ENCODE measurements at places on chromosomes 5 and 9.

DNA sequence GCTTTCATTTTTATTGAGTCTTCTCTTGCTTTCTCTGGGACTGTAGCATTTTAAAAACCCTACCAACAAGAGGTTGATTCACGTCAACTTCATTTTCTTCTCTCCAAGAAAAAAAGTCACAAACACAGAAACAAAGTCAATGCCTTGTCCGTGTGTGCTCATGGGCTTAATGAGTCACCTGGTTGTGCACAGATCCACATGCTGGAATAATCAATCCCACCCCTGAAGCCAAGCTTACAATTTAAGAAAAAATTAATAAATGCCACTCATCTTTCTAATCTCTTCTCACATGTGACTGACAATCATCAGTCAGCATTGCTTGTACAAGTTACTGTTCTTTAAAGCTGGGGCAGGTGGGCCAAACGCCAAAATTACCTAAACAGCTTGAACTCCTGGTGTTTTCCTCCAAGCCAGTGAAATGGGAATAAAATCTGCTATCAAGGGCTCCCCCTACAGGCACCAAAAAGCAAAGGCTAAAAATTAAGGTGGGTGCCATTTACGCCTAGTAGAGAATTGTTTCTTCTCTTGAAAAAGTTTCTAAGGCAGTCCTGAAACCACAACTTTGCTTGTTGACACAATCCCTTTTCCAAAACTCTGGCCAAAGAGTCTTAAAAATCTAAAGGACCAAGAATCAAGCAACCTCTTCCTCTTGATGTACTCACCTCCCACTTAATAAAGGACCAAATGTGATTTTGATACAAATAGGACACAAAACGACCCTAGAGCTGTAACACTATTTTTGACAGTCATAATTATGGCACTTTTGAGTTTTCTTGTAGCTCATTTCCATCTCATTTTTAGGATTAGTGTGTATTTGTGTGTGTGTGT lies 21.3 kb downstream of the TRMO start:
- no peak for DNase-seq

GRCh38 chr9:70688704-70689103 lies 274.2 kb upstream of the KLF9 start:
- no peak for DNase-seq

DNA sequence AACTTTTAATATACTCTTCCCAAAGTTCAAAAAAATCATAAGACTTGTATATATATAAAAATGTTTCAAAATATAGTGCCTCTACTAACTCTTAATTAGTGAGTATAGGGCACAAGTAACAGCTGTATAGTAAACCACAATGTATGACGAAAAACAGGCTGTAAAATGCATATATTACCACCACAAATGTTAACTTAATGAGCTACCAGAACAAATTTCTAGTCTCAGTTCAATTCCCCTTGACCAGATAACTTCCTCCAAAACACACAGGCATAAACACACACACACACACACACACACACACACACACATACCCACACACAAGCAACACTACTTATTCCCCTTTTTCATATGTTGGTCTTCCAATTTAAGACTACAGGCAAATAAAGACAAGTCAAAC lies 78.8 kb downstream of the FBXL17 start:
- no peak for DNase-seq

- no peak for DNase-seq
These were observed 138.1 kb upstream of the TLE4 start for GRCh38 chr9:79433703-79434102.

DNA sequence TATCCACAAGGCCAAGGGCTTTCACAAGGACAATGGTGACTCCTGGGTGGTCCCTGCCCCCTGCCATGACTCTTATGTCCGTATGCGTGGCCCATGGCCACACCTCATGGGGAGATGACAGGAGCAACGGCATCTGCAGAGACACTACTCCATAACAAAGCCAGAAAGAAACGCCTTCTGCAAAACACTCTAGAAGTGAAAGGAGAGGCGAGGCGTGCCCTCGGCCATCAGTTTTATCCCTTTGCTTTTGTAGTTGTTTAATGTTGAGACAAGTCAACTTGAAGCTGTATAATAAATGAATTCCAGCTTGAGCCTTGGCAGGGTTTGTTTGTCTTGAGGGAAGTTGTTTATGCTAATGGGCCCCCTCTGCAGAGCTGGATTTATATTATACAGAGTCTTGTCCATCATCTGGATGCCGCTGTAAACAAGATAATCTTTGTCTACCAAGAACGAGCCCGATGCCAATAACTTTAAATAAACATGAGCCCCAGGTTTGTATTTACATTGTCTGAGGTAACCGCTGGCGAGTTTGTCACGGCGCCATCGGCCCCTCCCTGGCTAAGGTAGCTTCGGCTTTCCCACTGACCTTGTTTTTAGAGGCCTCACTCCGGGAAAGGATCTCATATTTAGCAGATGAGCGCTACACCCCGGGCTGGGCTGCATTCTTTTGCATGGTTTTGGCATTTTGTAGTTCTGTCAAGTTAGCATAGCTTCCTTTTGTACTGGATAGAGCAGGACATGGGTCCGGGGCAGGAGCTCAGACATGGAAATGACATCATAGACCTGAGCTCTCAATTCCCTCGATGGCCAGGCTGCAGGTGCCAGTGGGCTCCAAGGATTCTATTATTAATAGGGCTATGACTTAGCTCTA lies 165.3 kb downstream of the ERCC6L2 start:
- no peak for DNase-seq

DNA sequence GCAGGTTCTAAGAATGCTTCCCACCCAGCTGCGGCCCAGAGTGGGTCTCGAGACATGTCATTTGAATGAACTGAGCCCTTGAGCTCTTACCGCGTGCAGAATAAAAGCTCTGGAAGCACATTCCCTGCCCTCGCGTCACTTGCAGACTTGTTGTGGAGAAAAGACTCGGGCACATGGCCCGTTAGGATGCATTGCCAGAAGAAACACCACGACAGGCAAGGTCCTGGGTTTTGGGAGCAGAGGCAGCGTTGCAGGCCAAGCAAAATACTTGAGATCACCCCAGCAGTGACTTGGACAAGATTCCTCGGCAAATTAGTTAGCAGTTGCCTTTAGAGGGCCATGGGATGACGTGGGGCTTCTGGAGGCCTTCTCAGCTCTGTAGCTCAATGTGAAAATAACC lies 170.8 kb upstream of the MSX2 start:
- DNase-seq: no peak

GRCh38 chr5:156497804-156498208 lies 170.8 kb downstream of the SGCD start:
- no peak for DNase-seq

- DNase-seq: no peak
These were observed 136.2 kb upstream of the PUM3 start for GRCh38 chr9:2979957-2980610.

DNA sequence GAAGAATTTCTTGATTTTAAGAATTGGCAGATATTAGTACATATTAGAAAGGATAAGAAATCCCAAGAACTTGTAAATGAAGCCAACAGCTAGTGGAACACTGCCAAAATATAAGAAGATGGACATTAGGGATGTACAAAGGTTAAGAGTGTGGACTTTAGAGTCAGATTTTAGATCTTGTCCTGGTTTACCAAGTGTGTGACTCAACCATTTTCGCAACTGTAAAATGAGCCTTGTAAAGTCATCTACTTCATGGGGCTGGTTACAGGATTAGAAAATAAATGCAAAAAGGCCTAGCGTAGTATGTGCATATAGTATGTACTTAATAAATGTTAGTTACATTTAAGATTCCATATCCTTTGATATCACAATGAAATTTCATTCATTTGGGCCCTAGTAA lies 260.0 kb downstream of the RAB3C start:
- no peak for DNase-seq

GRCh38 chr9:78664370-78664769 lies 367.4 kb downstream of the PSAT1 start:
- DNase-seq: no peak

- no peak for DNase-seq
These were observed 400 bp downstream of the HCN1 start for GRCh38 chr5:45695804-45696156.

DNA sequence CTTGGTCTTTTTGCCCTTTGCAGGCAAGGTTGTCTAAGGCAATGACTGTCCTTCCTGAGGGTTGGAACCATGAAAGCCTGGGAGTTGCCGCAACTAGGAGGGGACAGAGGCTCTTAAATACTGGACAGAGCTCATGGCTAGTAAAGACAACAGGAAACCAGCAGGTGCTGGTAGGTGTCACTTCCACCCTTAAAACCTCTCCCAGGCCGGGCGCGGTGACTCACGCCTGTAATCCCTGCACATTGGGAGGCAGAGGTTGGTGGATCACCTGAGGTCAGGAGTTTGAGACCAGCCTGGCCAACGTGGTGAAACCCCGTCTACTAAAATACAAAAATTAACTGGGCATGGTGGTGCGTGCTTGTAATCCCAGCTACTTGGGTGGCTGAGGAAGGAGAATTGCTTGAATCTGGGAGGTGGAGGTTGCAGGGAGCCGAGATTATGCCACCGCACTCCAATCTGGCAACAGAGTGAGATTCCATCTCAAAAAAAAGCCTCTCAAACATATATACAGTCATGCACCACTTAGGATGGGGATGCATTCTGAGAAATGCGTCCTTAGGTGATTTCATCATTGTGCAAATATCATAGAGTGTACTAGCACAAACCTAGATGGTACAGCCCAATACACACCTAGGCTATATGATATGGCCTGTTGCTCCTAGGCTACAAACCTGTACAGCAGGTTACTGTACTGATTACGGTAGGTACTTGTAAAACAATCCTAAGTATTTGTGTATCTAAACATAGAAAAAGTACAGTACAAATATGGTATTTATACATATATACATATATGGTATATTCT lies 102.7 kb downstream of the HSPA4 start:
- DNase-seq: no peak

- DNase-seq: no peak
These were observed 13.5 kb downstream of the ISL1 start for GRCh38 chr5:51396797-51397196.

DNA sequence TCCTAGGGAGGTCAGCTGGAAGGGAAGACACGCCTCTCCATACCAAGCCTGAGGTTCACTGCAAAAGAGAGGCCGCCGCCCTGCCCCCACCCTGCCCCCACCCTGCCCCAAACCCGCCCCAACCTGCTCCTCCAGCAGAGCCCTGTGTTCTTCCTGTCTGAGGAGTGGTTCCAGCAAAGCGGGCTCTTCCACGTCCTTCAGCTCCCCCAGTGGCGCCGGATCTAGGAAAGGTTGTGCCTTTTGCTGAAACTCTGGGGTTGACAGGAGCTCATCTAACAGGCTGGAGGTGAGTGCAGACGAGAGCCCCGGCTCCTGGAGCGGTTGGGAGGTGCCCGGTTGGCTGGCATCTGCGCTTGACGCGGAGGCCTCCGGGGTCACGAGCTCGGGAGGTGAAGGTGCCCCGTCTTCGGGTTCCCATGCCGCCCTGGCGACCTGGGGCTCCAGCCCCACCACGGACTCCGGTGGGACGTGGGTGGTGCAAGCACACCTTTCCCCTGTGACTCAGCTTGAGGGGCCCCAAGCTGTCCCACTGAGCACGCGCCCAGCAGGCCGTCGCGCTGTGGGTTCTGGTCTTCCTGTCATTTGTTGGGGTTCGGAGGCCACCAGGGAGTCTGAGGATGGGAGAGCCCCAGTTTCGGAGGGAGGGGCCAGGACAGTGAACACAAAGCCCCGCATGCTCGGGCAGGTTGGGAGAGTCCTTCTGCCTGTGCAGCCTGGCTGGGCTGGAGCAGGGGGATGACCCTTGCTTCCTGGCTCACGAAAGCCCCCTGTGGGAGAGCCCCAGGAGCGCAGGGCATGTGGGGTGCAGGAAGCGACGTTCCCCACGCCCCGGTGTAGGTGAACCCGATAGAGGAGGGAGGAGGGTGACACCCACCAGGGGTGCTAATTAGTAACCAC lies 1467.1 kb downstream of the FOXD4L5 start:
- no peak for DNase-seq

DNA sequence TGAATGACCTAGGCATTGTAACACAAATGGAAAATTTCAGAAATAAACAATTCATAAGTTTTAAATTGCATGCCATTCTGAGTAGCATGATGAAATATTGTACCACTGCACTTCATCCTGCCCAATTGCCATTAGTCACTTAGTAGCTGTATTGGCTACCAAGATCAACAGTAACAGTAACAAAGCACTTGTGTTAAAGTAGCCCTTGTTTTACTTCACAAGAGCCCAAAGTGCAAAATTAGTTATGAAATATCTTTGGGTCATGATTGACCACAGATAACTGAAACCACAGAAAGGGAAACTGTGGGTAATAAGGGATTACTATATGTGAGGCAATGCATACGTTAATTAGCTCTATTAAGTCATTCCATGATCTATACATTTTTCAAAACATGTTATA lies 33.3 kb upstream of the RORB start:
- no peak for DNase-seq

GRCh38 chr5:91311697-91312501 lies 71.2 kb downstream of the ARRDC3 start:
- DNase-seq: peak; percentile 98

DNA sequence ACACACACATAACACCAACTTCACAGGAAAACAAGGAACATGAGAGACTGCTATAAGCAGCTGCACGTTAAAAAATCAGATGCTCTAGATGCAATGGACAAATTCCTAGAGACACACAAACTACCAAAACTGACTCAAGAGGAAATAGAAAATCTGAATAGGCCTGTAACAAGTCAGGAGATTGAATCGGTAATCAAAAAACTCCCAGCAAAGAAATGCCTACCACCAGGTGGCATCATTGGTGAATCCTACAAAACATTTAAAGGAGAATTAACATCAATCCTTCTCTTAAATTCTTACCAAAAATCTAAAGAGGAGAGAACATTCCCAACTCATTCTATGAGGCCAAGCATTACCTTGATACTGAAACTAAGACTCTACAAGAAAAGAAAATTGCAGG lies 54.9 kb downstream of the NDST1 start:
- no peak for DNase-seq
